ENCODE measurements at places on chromosomes 7 and 10.

- DNase-seq, result no peak
Measured at GRCh38 chr10:101397140-101397539, 43.2 kb downstream of the BTRC start.

DNA sequence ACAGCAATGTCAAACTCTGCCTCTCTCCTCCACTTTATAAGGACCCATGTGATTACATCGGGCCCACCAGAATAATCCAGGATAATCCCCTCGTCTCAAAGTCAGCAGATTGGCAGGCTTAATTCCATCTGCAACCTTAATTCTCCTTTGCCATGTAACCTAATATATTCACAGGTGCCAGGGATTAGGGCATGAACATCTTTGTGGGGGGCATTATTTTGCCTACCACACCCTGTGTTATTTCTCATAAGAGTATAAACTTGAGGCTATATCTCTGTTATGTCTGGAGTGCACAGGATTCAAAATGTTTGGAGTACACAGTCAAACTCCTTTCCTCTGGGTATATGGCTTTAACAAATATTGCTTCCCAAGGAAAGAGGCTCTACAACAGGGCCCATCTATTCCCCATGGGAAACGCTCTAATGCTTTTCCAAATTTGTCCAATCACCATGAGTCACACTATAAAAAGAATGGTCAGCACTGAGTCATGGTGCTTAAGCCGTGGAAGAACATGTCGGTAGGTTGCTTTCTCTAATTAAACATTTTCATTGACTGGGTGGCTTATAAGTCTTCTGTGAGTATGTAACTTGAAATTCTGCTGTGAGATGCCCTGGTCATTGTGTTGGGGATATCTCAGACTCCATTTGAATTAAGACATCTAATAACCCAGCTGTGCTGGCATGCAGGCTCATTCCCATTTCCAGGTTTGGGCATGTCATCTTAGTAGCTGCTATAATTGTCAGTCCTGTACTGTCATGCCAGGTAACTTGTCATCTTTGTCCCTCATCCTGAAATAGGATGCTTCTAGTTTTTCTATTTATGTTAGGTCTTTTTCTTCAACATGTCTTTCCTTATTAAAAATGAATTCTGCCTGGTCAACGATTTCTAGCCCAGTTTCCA is 11.5 kb upstream of the AKR1B10 start:
- no peak for DNase-seq

DNA sequence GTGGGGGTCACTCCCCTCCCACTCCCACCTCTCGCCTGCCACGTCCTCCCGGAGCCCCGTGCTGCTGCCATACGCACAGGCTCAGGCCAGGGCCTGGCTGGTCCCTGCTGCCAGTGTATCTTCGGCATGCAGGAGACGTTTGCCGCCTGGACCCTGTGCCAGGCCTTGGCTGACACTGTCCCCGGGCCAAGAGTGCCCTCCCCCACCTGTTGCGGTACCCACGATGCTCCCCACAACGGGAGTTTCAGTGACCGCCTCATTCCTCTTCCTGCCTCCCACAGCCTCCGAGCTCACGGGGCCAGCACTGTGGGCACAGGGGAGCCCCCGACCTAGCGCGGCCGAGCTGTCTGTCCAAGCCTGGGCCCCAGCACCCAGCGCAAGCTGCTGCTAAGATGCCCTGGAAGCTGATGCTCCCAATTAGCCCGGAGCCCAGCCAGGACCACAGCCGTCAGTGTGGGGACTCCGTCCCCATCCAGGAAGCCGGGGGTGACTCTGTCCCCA is 7.4 kb downstream of the TTYH3 start:
- no peak for DNase-seq

DNA sequence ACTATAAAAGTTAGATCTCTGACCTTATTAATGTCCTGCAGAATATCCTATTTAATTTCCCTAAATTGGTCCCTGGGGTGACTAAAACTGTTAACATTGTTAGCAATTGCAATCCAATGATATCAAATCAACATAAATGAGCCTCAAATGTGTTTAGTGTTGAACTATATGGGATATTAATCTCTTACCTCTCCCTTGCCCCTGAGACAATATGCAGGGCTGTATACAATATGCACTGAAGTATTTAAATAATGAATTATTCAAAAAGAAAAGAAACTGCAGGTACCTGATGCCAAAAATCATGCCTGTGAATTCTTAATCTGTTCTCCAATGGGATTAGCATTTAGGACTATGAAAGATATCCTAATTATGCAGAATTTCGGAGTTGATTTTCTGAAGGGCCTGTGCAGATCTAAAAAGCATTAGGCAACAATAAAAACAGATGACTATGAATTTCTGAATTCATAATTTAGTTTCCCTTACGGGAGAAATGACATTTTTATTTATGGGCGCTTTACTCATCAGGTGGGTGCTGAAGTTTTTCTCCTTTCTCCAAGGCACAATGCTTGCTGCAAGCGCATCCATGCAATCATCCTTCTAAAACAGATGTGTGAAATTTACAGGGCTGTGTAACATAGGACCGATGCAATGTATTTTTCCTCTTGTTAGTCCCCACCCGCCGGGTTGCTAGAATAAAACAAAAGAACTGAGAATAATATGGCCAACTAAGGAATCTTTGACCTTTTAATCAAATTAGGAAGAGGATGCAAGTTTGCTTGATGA is 5.4 kb upstream of the C10orf90 start:
- DNase-seq, result no peak

DNA sequence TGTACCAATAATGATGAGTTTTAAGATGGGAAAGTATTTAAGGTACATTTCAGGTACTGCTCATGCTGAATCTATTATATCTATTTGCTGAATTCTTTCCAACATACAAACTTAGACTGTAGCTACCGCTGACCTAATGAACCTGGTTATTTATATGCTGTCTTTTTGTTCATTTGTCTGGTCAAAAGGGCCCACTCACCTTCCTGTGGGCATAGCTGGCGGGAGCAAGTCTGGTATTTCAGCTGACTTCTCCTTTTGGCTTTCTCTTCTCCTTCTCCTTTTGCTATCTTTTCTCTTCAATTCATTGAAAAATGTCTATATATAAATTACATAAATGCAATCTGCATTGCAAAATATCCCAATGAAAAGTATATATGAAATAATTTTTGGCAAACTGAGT is 9.5 kb downstream of the PLXDC2 start:
- DNase-seq, result no peak

DNA sequence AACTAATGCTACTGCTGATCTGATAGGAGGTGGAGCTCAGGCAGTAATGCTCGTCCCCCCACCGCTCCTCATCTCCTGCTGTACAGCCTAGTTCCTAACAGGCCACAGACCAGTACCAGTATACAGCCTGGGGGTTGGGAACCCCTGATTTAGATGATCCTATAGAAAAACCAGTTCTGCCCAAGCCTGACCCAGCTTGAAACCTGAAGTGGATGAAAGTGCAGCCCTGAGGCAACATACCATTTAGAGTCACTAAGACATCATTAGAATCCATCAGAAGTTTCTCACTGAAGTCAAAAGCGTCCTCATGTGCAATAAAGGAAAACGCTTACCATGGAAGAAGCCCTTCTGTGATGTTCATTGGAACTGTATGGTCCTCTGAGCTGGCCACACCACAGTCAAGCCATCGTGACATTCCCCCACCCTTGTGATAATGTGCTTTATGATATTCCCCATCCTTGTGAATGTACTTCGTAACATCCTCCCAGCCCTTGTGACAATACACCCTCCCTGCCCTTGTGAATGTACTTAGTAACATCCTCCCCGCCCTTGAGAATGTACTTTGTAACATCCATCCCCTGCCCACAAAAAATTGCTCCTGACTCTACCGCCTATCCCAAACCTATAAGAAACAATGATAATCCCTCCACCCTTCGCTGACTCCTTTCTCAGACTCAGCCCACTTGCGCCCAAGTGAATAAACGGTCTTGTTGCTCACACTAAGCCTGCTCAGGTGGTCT is 65.9 kb upstream of the HECTD2 start:
- no peak for DNase-seq

Measured in upper lobe of left lung (tissue), 6 donors.